ENCODE measurements at places on chromosomes 5 and 9. TPM values are rescaled to one million over a fixed set of nuclear protein-coding genes. Genes with fewer than 3 reads are reported as not detected.

DNA sequence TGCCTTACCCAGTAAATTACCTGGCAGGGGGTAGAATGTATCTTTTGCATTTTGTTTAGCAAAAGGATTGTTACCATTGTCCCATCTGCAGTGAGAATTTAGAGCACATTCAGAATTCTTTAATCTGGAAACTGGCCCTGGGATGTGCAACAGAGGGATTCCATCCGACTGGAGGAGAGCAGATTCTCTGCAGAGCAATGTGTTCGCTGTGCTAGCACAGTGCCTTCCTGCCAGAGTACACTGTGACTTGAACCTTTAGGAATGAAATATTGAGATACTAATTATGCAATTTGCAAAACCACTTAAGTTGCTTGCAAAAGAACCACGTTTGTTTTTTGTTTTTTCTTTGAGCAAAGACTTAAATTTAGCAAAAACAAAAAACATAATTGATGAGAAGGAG is 22.5 kb upstream of the DMRT1 start:
- no peak overlapping the region for H3K27ac ChIP-seq
- H3K4me1 ChIP-seq = peaks cover 4% of the 10 kb centered on the region
- H3K4me3 ChIP-seq = no peak overlapping the region
- no peaks in the 10 kb centered on the region for H3K27me3 ChIP-seq
- H3K36me3 ChIP-seq = no peaks in the 10 kb centered on the region

DNA sequence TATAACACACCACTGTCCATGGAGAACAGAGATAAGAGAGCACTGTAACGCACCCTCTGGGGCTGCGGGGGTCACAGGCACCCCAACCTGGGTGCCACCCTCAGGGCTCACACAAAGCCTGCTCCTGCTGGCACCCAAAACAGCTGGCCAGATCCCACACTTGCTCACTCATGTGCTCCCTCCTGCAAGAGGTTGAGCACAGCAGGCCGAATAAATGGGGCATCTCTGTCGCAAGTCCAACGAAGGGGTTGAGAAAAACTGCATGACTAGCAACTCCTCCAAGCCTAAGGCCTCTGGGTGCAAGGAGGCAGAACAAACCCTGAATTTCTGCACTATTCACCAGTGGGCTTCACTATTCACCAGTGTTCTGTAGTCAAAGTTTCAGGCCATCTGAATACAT is 80.3 kb downstream of the SECISBP2 start:
- H3K27me3 ChIP-seq = no peaks in the 10 kb centered on the region
- peak overlapping the region; percentile 89 for H3K27ac ChIP-seq
- no peak overlapping the region for H3K4me3 ChIP-seq
- H3K36me3 ChIP-seq = peaks cover 68% of the 10 kb centered on the region

SLC36A2 gene
- total RNA-seq = not detected

DNA sequence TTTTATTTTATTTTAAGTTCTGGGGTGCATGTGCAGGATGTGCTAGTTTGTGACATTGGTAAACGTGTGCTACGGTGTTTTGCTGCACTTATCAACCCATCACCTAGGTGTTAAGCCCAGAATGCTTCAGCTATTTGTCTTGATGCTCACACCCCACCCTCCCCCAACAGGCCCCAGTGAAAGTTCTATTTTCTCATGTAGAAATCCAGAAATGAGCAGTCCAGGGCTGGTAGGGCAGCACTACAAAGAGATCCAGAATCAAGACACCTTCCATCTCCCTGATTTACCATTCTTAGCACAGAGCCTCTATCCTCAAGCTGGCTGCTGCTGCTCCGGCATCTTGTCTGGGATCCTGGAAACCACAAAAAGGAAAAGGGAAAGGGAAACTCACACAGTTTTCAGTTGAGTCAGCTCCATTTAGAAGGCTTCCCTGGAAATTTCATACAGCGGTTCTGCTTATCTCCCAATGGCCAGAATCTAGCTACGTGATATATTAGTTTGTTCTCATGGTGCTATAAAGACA is 85.4 kb upstream of the SMARCA2 start:
- DNase-seq = no peak
- no peaks in the 10 kb centered on the region for H3K36me3 ChIP-seq
- H3K27ac ChIP-seq = no peak overlapping the region
- peaks cover 4% of the 10 kb centered on the region for H3K27me3 ChIP-seq

- no peak for DNase-seq
- peaks cover 2% of the 10 kb centered on the region for H3K4me1 ChIP-seq
- no peaks in the 10 kb centered on the region for H3K27me3 ChIP-seq
- no peak overlapping the region for H3K4me3 ChIP-seq
Measured at GRCh38 chr9:14358523-14358922, 44.6 kb upstream of the NFIB start.

CLIC3 gene
- total RNA-seq = 6.1 TPM

DNA sequence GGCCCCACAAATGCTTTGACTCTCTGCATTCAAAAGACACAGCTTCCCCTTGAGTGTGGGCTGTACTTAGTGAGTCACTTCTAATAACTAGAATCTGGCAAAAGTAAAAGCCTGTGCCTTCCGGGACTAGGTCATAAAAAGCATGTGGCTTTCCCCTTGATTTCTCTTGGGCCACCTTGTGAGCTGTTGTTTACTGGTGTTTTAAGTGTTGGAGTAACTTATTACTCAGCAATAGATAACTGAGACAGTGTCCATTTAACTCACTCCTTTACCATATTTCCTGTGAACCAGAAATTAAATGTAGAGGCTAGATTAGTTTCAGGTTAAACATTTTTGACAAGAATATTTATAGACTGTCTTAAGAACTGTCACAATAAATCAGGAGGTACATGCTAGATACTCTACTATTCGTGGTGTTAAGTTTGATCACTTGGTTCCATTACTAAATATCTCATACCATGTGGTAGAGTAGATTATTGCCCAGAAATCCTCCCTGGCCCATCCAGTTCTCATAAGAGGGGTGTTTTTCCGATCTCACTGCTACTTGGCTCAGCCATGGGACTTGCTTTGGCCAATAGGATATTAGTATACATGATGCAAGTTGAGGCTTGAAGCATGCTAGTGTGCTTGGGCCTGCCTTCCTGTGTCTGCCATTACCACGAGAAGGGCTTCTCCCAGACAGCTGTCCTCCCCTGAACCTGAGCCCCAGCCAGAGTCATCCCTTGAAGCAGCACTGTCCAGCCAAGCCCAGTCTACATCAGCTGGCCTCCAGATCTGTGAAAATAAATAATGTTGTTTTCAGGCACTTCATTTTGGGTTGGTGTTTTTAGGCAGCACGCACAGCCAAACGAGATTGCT is 10.4 kb upstream of the CMBL start:
- no peaks in the 10 kb centered on the region for H3K36me3 ChIP-seq
- no peaks in the 10 kb centered on the region for H3K27me3 ChIP-seq
- no peak for DNase-seq
- no peak overlapping the region for H3K27ac ChIP-seq
- H3K4me3 ChIP-seq = no peak overlapping the region

SPATA31E1 gene
- not detected for total RNA-seq

GRCh38 chr9:123063177-123063598 is 29.7 kb downstream of the GPR21 start:
- no peak overlapping the region for H3K27ac ChIP-seq
- no peak overlapping the region for H3K4me3 ChIP-seq
- no peaks in the 10 kb centered on the region for H3K36me3 ChIP-seq
- no peaks in the 10 kb centered on the region for H3K4me1 ChIP-seq

DNA sequence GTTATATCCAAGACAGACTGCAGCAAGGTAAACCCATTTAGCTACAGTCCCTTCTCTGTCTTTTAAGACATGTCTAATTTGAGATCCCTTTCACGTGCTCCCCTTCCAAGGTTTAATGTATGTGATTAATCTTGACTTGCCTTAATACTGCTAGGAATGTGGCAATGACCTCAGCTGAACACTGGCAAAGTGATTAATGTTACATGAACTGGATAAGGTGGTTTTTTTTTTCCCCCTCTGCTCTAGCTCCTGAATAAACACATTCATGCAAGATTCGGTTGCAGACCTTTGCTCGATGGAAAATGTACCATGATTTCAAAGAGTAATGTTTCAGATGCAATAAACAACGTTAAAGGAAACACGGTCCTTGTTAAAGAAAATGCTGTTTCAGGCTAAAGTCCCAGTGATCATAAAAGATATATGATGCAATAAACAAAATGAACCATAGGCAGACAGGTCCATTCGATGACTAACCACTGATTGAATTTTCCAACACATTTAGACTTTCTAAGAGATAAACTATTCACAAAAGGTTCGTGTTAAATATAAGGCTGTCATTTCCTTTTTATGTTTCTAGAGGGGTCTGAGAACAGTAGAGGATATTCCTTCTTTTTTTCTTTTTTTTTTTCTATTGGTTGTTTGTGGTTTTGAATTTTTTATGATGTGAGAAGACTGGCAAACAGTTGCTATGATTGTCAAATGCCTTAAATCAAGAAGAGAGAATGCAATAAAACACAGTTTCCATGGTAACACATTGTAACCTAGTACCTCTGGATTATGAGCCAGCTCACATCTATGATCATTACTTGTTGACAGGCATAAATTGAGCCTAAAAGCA is 44.7 kb upstream of the ZNF608 start:
- H3K36me3 ChIP-seq = no peaks in the 10 kb centered on the region
- no peak overlapping the region for H3K4me3 ChIP-seq
- no peaks in the 10 kb centered on the region for H3K27me3 ChIP-seq
- H3K27ac ChIP-seq = no peak overlapping the region

- H3K4me3 ChIP-seq = no peak overlapping the region
- H3K4me1 ChIP-seq = no peaks in the 10 kb centered on the region
- H3K27me3 ChIP-seq = no peaks in the 10 kb centered on the region
- no peak overlapping the region for H3K27ac ChIP-seq
- no peaks in the 10 kb centered on the region for H3K36me3 ChIP-seq
Measured at GRCh38 chr5:107602896-107603295, 67.8 kb downstream of the EFNA5 start.

- peak; percentile 92 for DNase-seq
- peaks cover 18% of the 10 kb centered on the region for H3K4me1 ChIP-seq
- no peaks in the 10 kb centered on the region for H3K36me3 ChIP-seq
- H3K27me3 ChIP-seq = no peaks in the 10 kb centered on the region
- peak overlapping the region; percentile 87 for H3K27ac ChIP-seq
Measured at GRCh38 chr9:19408316-19408692, 505 bp upstream of the ACER2 start.

GRCh38 chr5:154369682-154370081 is 76.1 kb upstream of the SAP30L start:
- H3K27ac ChIP-seq = no peak overlapping the region
- no peaks in the 10 kb centered on the region for H3K27me3 ChIP-seq
- no peak overlapping the region for H3K4me3 ChIP-seq
- H3K36me3 ChIP-seq = no peaks in the 10 kb centered on the region

All from spleen (tissue), 13 donors.